ENCODE measurements at places on chromosomes 16 and 17.

DNA sequence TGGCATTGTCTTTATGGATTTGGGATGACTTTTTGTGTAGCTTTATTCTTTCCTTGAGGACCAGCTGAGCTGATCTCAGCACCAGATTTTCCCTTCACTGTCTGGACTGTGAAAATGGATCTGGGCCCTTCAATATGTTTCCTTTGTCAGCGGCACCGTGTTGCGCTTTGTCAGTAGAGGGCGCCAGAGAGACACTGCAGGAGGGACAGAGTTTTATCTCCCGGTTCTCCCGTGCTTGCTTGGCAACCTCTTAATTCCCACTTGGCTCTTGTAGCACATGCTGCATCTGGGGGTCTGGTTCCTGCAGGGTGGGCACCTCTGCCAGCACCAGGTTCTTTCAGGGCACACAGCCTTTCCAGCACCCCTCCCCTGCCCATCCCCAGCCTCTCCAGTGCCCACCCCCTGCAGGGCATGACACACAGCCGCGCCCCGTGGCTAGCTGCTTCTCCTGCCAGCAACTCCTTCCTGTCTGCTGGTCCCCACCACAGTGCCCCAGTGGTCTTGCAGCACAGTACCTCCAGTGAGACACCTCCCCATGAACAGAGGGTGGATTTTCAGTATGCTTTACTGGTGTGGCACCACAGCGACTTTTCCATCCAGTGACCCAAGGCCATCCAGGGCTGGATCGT, 19.6 kb downstream of the OR1D5 start:
- DNase-seq = no peak

- no peak for DNase-seq
Observed at GRCh38 chr17:5759501-5759925, 175.2 kb upstream of the NLRP1 start.

DNA sequence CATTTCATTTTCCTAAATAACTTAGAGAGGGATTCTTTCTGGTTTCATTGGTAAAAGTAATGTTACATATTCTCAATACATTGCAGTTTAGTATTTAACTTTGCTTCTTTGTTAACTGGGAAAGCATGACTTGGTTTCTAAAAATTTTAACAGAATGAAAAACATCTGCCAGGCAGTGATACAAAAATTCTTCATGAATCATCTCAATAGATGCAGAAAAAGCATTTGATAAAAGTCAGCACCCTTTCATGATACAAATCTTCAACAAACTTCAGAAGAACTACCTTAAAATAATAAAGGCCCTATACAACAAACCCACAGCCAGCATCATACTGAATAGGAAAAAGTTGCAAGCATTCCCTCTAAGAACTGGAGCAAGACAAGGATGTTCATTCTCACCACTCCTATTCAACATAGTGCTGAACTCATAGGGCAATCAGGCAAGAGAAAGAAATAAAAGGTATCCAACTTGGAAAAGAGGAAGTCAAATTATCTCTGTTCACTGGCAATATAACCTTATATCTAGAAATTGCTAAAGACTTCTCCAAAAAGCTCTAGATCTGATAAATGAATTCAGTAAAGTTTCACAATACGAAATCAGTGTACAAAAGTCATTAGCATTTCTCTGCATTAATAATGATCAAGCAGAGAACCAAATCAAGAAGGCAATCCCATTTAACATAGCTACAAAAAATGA, 50.4 kb downstream of the SLFN5 start:
- no peak for DNase-seq

DNA sequence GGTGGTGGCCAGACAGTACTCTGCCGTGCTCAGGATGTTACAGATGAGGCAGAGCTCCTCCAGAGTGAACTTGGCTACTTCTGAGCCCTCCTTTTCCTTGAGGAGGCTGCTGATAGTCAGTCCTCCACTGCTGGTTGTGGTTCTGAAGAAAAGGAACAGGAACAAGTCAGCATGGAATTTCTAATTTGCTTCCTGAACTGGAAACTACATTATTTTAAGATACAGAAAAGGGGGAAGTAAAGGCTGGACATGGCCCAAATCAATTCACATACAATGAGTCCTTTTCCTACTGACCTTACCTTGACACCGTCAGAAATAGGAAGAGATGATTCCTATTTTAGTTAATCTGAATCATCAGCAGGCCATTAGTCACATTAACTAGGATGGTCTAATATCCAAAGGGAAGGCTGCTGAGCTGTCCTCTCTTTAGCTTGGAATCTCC, 154.2 kb downstream of the VPS53 start:
- no peak for DNase-seq

- DNase-seq = no peak
Observed at GRCh38 chr16:50528820-50529219, 19.4 kb upstream of the NKD1 start.
